GM23338 (cell line): ENCODE measurements at places on chromosomes 2 and 18. TPM values are rescaled to one million over a fixed set of nuclear protein-coding genes. Genes with fewer than 3 reads are reported as not detected.

- DNase-seq: no peak
Measured at GRCh38 chr2:222492683-222493082, 68.3 kb downstream of the SGPP2 start.

DNA sequence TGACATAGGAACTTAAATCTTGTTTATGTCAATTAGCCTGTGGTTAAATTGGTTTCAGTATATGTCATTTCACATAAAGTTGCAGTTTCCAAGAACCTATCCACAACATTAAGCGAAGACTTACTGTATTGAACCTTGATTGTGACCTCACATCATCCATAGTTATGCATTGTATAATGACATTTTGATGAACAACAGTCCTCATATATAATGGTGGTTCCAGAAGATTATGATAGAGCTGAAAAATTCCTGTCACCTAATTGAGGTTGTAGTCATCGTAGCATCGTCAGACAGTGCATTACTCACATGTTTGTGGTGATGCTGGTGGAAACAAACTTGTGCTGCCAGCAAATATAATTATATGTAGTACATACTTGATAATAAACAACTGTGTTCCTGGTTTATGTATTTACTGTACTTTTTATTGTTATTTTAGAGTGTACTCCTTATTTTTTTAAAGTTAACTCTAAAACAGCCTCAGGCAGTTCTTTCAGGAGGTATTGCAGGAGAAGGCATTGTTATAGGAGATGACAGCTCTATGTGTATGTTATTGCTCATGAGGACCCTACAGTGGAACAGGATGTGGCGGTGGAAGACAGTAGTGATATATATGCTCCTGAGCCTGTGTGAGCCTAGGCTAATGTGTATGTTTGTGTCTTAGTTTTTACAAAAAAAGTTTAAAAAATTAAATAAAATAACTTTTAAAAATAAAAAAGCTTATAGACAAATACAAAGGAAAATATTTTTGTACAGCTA is 56.6 kb downstream of the UBE2E3 start:
- no peak for DNase-seq

GRCh38 chr2:150781142-150781541 is 293.7 kb upstream of the RND3 start:
- DNase-seq: no peak

GRCh38 chr2:42168459-42169099 is 574 bp upstream of the EML4 start:
- no peak for DNase-seq

Gene COMMD1
- 73.9 and 83.7 TPM in 2 replicates for polyA plus RNA-seq

DNA sequence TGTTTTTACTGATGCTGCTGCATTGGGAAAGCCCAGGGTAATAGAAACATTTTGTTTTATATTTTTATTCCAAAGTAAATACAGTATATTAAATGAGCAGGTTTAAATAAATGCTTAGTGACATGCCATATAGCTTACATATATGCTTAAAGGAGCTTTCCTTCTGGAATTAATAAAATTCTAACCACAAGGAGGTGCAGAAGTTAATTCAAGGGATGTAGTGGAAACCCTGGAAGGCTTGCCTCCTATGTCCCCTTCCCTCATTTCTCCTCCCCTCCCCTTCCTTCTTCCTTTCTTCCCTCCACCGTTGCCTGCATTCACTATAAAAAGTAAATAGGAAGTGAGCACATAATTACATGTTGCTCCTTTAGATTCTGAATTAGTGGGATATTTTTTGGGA is 96.3 kb downstream of the UBE2E3 start:
- peak; percentile 29 for DNase-seq

GRCh38 chr2:145789636-145790035 is 1269.7 kb upstream of the ZEB2 start:
- DNase-seq: no peak

DNA sequence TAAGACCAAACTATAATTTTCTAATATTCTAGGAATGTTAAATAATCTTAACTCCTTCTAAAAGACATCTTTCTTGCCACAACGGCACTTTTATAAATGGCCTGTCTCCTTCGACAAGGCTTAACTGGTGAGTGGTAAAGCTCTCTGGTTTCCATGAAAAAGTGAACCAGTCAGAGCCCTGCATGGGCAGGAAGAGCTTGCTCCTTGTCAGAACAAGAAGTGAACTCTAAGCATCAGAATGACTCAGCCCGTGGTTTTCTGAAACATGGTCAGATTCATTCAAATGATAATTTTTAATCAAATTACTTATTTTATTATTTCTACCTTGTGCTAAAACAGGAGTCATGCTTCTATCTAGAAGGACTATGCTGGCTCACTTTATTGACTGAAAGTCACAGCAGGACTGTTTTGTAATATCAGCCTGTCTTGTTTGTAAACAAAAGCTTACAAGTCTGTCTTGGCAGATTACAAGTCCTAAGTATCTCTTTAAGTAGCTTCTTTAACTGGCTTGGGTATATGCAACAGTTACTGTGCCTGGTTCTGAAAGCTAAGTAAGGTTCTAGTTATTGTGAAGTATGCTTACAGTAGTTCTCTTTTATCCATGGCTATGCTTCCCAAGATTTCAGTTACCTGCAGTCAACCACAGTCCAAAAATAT is 245.4 kb downstream of the NAPG start:
- no peak for DNase-seq

DNA sequence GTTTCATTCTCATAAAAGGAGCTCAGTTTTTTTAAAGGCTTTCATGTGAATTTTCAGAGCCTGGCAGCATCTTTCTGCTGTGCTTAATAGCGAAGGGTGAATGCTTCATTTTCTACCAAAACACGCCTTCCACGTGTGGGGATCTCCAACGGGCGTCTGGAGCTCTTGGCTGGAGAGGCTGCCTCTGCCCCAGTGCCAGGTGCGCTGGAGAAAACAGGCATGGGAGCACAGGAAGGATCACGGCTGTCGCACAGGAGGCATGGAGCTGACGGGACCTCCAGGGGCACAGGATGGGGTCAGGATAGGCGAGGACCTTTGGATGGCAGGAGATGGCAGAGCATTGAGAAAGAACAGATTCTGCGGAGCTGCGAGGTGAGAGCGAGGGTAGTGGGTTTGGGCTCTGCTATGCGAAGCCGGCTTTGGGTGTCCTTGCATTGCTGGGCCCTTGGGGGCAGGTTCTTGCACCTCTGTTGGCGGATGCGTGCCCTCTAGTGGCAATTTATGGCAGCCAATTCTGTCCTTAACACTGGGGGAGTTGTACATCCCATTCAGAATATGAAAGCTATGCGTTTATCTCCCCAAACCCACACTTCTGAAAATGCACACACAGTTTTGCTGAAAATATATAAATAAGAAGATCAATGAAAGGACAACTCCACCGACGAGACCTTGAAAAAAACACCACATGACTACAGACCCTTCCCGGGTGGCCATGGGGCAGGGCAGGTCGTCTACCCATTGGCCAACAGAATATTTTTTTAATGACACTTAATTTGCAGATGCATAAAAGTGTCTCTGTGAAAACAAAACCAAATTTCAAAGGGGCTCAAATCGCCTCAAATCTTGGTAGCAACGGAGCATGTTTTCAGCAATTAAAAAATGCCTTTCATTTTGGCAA is 90.4 kb upstream of the SLC35G4 start:
- DNase-seq: peak; percentile 91

Gene PSMA8
- not detected in 2 replicates for polyA plus RNA-seq

GRCh38 chr18:61742565-61743429 is 150.0 kb downstream of the RNF152 start:
- no peak for DNase-seq

GRCh38 chr2:205524656-205525055 is 157.6 kb upstream of the NRP2 start:
- DNase-seq: no peak

Gene KIF5C
- polyA plus RNA-seq: 37.8 and 45.0 TPM in 2 replicates

Gene ABCB11
- polyA plus RNA-seq: 0.03 TPM in 1 of 2 replicates, not detected in the other

Gene EML6
- polyA plus RNA-seq: 1.6 and 2.7 TPM in 2 replicates

Gene ALPI
- not detected in 2 replicates for polyA plus RNA-seq

Gene IL37
- not detected in 2 replicates for polyA plus RNA-seq

Gene CFC1
- 0.28 and 0.66 TPM in 2 replicates for polyA plus RNA-seq

DNA sequence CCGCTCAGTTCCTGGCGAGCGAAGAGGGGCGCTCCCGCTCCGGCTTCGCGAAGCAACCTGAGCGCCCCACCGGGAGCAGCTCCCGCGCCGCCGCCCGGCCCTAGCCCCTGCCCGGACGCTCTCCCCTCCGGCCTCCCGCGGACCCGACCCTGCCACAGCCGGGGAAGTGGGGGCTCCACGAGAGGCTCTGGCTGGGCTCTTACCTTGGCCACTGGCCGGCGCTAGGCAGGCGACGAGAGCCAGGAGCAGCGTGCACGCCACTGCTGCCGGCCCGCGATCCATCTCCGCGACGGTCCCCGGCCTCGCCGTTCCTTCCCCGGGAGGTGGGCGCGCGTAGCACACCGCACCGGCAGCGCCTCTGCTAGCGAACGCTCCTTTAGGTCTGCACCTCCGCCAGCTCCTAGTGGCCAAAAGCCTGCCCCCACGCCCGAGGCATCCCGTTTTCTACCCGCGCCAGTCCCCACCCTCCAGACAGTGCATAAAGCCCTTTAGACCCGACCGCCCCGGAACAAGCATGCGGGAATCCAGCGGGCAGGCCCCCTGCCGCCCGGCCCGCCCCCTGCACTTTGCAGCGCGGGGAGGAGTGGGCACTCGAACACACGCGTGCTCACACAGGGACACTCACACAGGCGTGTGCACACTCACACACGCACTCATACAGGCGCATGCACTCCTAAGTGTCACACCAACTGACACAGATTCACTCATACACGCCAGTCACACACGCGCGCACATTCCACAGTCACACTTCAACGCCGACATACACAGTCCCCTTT is at the start of gene LRP2:
Gene LRP2 (minus strand): TSS at position 417 of the 776 bp plus-strand sequence. CDS start 135 bp downstream, at position 282.
- DNase-seq: peak; percentile 55

DNA sequence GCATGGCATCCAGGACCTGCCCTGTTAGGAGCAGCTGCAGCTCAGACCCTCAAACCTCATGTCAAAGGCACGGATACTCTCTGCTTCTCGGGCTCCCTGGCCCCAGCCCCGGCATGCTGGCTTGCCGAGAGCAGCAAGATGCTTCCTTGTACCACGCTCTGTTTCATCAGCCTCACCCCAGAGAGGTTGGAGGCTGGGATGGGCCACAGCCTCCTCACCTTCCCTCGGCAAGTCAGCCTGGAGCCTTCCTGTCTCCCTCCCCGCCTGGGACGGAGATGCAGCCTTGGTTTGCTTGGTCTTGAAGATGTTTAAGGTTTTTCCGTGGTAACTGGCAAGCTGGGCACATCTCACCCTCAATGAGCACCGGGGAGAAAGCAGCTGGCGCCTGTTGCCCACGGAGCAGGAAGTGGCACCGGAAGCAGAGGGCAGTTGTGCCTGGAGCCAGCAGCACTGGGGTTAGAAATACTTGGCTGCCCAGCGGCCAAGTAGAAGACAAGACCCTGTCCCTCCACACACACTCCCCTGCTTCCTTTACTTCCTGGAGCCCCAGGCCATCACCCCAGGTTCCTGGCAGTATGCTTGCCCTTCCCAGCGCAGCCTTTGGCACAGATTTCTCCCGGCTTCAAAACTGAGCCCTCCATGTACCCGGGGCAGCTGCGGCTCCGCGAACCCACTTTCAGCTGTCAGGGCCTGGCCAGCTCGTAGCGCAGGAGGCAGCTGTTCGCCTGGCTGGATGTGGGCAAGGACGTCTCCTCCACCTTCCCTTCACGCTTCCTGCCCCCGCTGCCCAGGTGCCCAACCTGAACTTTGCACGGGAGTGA is 17.4 kb downstream of the FBLN7 start:
- DNase-seq: no peak

DNA sequence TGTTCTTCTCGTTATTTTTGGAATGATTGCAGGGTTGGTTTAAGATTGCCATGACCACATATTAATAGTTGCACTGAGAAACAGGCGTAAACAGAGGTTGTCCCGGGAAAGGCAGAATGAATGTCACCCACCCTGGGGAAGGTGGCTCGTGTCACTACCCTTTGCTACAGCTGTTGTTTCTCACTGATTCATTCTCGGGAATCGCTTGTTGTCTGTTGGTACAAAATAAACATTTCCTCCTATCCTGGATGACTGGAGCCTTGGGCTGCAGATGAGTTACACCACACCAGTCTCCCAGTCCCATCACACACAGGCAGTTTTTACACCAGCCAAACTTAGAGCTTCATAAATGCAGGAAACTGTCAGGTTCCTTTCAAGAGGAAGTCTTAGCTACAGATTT is 216.7 kb downstream of the GBX2 start:
- no peak for DNase-seq

GRCh38 chr2:105571445-105571987 is 172.7 kb upstream of the FHL2 start:
- DNase-seq: no peak

GRCh38 chr2:99971326-99971900 is 171.0 kb downstream of the AFF3 start:
- no peak for DNase-seq

GRCh38 chr2:177667626-177668025 is 275.1 kb downstream of the AGPS start:
- DNase-seq: no peak

Gene ING5
- polyA plus RNA-seq: 25.7 and 27.6 TPM in 2 replicates

- DNase-seq: no peak
Measured at GRCh38 chr2:46001741-46002506, 295.3 kb upstream of the EPAS1 start.

Gene TUBA3E
- 0.31 TPM in 1 of 2 replicates, not detected in the other for polyA plus RNA-seq

- DNase-seq: no peak
Measured at GRCh38 chr2:20209373-20210109, 15.4 kb downstream of the SDC1 start.

Gene ELMOD3
- 5.9 and 8.6 TPM in 2 replicates for polyA plus RNA-seq

Gene CDH19
- polyA plus RNA-seq: 0.03 and 0.14 TPM in 2 replicates

GRCh38 chr2:82478641-82479040 is 1980.4 kb downstream of the SUCLG1 start:
- no peak for DNase-seq

- peak; percentile 32 for DNase-seq
Measured at GRCh38 chr18:3180325-3180724, 39.4 kb downstream of the MYOM1 start.

Gene CDH20
- not detected in 2 replicates for polyA plus RNA-seq

DNA sequence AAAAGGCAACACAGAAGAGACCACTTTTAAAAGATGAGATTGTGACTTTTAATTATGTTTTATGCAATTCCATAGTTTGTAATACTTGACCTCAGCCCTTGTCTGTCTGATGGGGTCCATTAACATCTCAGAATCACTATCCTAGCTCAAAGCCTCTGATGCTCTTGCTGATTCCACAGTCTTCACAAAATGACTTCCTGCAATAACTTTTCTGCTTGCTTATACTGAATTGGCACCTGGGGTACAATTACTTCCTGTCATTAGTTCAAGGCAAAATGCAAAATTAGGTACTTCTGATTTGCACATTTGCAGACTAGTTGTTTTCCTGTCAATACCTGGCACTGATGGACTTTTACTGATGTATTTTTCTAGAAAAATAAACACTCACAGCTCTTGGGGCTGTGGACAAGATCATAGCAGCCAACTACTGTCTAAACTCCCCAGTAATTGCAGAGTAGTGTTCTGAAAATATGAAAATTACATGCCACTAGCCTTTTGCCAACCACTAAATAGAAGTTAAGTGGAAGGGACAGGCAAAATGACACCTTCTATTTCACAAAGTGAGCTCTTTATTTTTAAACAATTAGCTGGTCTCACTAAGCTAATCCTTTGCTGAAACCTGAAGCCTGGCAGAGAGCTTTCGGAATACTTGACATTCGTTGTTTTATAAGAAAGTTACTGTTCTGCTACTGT is 129.1 kb downstream of the PIEZO2 start:
- no peak for DNase-seq

GRCh38 chr2:209696836-209697711 is 74.6 kb upstream of the UNC80 start:
- DNase-seq: no peak
